NCI-H1436 treated with DMSO at 0.1 percent for 48 hours (cell line): ENCODE measurements at places on chromosomes 16 and 17.
A peak's percentile ranks its signal among the peaks of the same experiment; 100 is the strongest.

DNA sequence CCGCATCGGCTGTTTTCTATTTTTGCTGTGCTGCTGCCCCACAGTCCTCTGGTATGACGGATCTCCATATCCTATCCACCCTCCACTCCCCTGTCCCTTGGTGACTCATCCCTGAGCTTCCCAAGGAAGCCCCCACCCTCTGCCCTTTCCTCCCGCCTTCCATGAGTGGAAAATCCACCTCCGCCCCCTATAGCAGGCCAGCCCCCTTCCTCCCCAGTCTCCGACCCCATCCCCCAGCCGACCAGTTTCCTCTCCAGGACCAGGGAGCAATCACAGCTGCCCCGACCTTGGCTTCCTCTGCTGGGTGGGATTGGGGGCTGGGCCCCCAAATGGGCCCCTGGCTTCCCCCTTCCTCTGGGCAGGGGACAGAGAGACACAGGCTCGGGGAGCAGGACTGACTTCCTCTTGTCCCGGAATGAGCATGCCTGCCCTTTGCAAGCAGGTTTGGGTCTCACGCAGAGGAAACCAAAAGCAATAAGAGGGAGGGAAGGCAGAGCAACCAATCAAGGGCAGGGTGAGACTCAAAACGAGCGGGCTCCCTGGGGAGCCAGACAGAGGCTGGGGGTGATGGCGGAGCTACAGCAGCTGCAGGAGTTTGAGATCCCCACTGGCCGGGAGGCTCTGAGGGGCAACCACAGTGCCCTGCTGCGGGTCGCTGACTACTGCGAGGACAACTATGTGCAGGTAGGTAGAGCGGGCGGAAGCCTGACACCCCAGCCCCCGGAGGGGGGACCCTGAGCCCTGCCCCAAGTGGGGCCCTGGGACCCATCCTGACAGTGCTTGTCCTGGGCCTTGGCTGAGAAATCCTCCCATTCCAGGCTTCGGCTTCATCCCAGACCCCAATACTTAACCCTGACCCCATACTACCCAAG lies at the start of the genes ABI3 and GNGT2:
Gene ABI3, plus strand, starts transcription at position 550 of the 872 bp plus-strand sequence. Its CDS starts 18 bp downstream, at position 568.
Gene GNGT2, minus strand, starts transcription at position 417 of the 872 bp plus-strand sequence. CDS start 3,152 bp downstream, outside the sequence.
- DNase-seq: no peak

DNA sequence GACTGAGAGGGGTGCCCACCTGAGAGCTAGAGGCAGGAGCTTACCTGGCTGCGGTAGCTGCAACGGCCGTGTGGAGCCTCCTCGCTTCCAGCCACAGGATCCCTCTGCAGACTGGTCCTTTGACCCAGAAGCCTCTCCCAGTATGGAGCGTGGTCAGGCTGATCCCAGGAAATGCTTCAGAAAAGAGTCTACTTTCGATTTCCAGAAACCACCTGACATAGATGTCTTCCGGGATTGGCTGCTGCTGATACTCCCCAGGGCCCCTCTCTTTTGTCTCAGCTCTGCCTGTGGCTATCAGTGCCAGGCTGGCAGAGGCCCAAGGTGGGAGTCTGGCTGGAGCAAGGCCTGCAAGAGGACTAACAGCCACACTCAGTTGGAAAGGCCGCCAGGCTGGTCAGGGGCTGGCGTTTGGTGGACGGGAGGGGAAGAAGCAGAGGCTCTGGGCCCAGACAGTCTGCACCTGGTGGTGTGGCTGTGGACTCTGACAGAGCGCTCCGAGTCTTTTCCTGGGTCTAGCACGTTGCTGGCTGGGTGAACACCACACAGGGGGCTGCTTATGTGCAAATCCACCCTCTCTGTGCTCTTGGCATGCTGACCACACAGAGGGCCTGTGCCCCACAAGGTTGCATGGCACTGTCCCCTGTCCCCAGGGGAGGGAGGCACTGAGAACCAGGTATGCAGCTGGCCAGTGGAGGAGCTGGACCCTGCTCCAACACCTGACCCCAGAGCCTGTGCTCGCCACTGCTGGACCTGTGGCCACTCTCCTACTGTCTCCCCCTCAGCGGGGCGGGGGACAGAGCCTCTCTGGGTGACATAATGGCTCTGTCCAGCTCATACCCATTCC lies at the start of gene LGALS3BP:
Gene LGALS3BP, minus strand, starts transcription at position 144 of the 844 bp plus-strand sequence. CDS start 2,732 bp downstream, outside the sequence.
- DNase-seq: peak; percentile 94

- no peak for DNase-seq
These were observed 184.0 kb upstream of the RBFOX1 start for GRCh38 chr16:7148606-7149005.

DNA sequence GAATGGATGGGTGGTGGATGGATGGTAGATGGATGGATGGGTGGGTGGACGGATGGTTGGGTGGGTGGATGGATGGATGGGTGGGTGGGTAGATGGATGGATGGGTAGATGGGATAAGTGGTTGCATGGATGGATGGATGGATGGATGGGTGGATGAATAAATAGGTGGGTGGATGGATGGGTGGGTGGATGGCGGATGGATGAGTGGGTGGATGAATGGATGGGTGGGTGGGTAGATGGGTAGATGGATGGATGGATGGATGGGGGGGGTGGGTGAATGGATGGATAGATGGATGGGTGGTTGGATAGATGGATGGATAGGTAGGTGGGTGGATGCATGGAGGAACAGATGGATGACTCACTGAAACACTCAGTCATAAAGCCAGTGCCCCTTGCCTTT lies 51.0 kb upstream of the FASN start:
- no peak for DNase-seq

GRCh38 chr16:17403156-17403809 lies 67.5 kb downstream of the XYLT1 start:
- DNase-seq: no peak

DNA sequence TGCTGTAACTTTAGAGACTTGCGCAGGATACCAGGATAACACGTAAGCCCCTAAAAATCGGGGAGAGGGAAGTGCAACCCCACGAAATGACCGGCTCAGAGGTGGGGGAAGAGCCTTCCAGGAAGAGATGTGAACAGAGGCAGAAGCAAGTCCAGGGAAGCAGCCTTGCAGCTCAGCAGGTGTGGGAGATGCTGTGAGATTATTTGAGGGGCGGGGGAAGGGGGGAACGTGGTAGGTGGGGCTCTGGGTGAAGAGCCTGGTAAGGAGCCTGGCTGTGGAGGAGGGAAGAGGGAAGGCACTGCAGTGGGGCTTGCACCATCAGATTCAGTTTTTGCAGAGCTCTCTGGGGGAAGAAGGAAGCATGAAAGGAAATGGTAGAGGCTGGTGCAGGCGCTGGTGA lies 95.4 kb upstream of the CACNG5 start:
- no peak for DNase-seq
